ENCODE measurements at places on chromosomes 2 and 18. TPM values are rescaled to one million over a fixed set of nuclear protein-coding genes. Genes with fewer than 3 reads are reported as not detected.

DNA sequence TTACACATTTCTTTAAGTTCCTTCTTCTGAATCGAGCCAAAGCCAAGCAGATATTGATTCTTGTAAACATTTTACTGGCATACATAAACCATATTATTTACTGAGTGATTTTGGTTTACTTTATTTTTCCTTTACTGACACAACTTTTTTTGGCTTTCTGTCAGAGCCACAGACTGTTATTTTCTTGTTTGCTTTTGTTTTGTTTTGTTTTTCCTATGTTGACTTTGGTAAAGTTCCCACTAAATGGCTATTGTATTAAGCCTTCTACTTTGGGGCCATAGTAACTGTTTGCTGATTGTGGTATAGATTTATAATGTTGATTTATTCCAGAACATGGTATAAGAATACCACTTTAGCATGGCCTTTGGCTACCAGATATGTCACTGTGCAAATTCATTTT is 419.4 kb downstream of the DCDC2C start:
- H3K36me3 ChIP-seq: peaks cover 10% of the 10 kb centered on the region
- H3K4me1 ChIP-seq: no peaks in the 10 kb centered on the region
- H3K4me3 ChIP-seq: no peak overlapping the region
- no peak for DNase-seq
- H3K27ac ChIP-seq: no peak overlapping the region

- no peaks in the 10 kb centered on the region for H3K36me3 ChIP-seq
- no peak for DNase-seq
- H3K4me3 ChIP-seq: no peak overlapping the region
- peak overlapping the region; percentile 69 for H3K27ac ChIP-seq
These were observed 543.0 kb upstream of the TNP1 start for GRCh38 chr2:217402761-217403383.

DNA sequence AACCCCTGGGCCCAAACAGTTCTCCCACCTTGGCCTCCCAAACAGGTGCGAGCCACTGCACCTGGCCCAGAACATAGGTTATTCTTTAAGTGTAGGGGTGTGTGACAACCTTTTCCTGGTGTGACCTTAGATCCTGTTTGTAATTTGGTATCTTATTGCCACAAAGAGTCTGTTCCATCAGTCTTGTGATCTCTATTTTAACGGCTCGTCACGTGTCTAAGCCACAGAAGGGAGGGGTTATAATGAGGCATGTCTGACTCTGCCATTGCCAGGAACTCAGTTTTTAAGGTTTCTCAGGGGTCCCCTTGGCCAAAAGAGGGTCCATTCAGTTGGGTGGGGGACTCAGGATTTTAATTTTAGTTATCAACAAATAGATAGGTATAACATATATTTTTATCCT is 4.4 kb upstream of the ALS2 start:
- no peak overlapping the region for H3K4me3 ChIP-seq
- H3K4me1 ChIP-seq: peaks cover 19% of the 10 kb centered on the region
- H3K27me3 ChIP-seq: peaks cover 4% of the 10 kb centered on the region
- H3K27ac ChIP-seq: no peak overlapping the region
- no peaks in the 10 kb centered on the region for H3K36me3 ChIP-seq

DNA sequence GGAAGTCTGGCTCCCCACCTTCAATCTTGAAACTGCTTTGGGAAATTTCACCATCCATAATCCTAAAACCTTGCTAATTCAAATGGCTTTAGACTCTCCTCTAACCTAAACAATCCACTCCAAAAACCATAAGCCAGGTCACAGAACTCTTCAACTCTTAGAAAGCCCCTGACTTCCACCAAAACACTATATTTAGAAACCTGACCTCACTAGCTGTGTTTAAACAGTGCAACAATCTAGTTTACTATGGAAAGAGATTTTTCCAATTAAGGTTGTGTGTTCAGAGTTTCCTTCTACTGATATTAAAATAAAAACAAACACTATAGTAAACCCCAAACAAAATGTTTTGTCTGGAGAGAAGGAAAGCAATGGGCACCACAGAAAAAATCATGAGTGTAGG is 308.1 kb downstream of the OSR1 start:
- no peak overlapping the region for H3K4me3 ChIP-seq
- no peaks in the 10 kb centered on the region for H3K36me3 ChIP-seq
- no peaks in the 10 kb centered on the region for H3K27me3 ChIP-seq
- peaks cover 15% of the 10 kb centered on the region for H3K4me1 ChIP-seq
- DNase-seq: no peak

GRCh38 chr2:61221819-61222218 is 59.8 kb downstream of the C2orf74 start:
- no peak overlapping the region for H3K4me3 ChIP-seq
- peaks cover 21% of the 10 kb centered on the region for H3K4me1 ChIP-seq
- no peak for DNase-seq
- H3K27ac ChIP-seq: peak overlapping the region; percentile 59

- no peak for DNase-seq
- H3K36me3 ChIP-seq: peaks cover 8% of the 10 kb centered on the region
- H3K4me1 ChIP-seq: no peaks in the 10 kb centered on the region
- H3K27me3 ChIP-seq: no peaks in the 10 kb centered on the region
- no peak overlapping the region for H3K4me3 ChIP-seq
- H3K27ac ChIP-seq: no peak overlapping the region
These were observed 9.9 kb upstream of the ABHD3 start for GRCh38 chr18:21714474-21714873.

DNA sequence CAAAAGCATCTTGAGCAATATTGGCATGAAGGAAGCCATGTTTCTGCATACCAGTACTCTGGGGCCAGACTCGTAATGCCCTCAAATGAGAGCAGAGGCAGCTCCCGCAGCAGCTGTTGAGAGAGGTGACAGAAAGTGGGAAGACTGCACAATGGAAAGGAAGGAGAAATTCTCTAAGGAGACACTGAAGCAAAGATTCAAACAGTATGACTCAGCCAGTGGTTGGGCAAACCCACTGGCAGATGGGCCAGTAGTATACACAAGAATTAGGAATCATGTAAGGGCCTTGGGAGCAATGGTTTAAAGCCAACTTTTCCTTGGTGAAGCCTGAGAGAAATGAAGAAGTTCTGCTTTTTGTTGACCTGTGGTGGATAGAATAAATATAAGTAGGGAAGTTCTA is 2092.7 kb upstream of the PIK3C3 start:
- H3K36me3 ChIP-seq: no peaks in the 10 kb centered on the region
- DNase-seq: no peak
- H3K4me1 ChIP-seq: no peaks in the 10 kb centered on the region
- H3K27ac ChIP-seq: no peak overlapping the region
- no peak overlapping the region for H3K4me3 ChIP-seq

- no peak for DNase-seq
- H3K36me3 ChIP-seq: peaks cover 28% of the 10 kb centered on the region
- H3K4me3 ChIP-seq: no peak overlapping the region
- no peaks in the 10 kb centered on the region for H3K27me3 ChIP-seq
These were observed 39.1 kb downstream of the STK17B start for GRCh38 chr2:196131949-196132925.

GRCh38 chr2:109478906-109479493 is 134.8 kb downstream of the SEPTIN10 start:
- no peak overlapping the region for H3K4me3 ChIP-seq
- H3K27me3 ChIP-seq: no peaks in the 10 kb centered on the region
- peak overlapping the region; percentile 12 for H3K27ac ChIP-seq

DNA sequence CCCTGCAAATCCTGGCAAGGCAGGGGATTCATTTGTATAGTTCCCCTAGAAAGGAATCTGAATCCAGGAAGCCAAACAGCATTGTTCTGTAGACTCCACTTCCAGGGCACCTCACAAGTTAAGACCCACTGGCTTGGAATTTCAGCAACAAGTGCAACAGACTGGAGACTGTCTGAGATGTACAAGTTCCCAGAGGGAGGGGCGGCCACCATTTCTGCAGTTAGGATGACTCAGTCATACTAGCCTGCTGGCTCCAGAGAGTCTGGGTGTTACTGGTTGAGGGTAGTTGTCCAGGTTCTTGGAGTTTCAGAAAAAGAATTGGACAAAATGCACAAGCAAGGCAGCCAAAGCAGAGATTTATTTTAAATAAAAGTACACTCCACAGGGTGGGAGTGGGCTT is 384.2 kb downstream of the DSC3 start:
- H3K27ac ChIP-seq: no peak overlapping the region
- no peaks in the 10 kb centered on the region for H3K27me3 ChIP-seq
- no peaks in the 10 kb centered on the region for H3K36me3 ChIP-seq

DNA sequence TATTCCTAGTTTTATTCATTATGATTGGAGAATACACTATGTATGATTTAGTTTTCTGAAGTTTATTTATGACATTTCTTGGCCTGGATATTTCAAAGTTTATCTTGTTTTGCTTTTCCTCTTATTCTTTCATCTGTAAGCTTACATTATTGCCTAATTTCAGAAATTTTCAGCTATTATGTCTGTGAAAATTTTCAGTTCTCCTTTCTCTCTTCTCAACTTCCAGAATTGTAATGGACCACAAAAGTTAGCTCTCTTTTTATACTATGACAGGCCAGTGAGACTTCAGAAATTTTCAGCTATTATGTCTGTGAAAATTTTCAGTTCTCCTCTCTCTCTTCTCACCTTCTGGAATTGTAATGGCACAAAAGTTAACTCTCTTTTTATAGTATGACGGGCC is 97.2 kb upstream of the SCN7A start:
- H3K4me1 ChIP-seq: peaks cover 5% of the 10 kb centered on the region
- H3K27ac ChIP-seq: no peak overlapping the region
- no peaks in the 10 kb centered on the region for H3K36me3 ChIP-seq
- H3K4me3 ChIP-seq: no peak overlapping the region

GRCh38 chr18:74351354-74351753 is 35.7 kb downstream of the C18orf63 start:
- no peaks in the 10 kb centered on the region for H3K36me3 ChIP-seq
- H3K27ac ChIP-seq: no peak overlapping the region
- no peak for DNase-seq
- H3K4me3 ChIP-seq: no peak overlapping the region
- H3K27me3 ChIP-seq: peaks cover 12% of the 10 kb centered on the region

DNA sequence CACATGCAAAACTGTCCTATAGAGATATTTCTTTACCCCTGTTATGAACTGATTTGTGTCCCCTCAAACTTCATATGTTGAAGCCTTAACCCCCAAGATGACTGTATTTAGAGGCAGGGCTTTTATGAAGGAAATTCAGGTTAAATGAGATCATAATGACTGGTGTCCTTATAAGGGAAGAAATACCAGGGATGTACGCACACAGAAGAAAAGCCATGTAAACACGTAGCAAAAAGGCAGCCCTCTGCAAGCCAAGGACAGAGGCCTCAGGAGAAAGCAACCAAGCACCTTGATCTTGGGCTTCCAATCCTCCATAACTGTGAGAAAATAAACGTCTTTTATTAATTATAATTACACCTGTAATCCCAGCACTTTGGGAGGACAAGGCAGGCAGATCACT is 101.3 kb upstream of the NDUFV2 start:
- H3K4me3 ChIP-seq: no peak overlapping the region
- H3K27me3 ChIP-seq: no peaks in the 10 kb centered on the region
- H3K36me3 ChIP-seq: peaks cover 3% of the 10 kb centered on the region

DNA sequence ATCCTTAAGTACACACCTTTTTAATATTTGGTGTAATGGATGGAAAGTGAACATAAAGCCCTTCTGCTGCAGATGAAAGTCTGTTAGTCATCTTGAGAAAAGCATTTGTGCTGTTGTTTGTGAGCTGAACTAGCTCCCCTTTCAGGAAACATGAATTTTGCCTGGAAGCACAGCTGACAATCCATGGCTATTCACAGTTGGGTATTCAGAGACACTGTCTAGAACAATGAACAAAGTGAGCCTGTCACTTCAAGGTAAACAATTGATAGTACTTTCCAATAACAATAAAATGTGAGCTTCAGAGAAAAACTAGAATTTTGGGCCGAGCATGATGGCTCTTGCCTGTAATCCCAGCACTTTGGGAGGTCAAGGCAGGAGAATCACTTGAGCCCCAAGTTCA is 6.8 kb upstream of the EFHD1 start:
- H3K27me3 ChIP-seq: no peaks in the 10 kb centered on the region
- H3K27ac ChIP-seq: no peak overlapping the region
- no peak overlapping the region for H3K4me3 ChIP-seq
- H3K4me1 ChIP-seq: peaks cover 39% of the 10 kb centered on the region
- no peak for DNase-seq
- no peaks in the 10 kb centered on the region for H3K36me3 ChIP-seq

GRCh38 chr2:66982766-66983165 is 414.4 kb upstream of the ETAA1 start:
- no peak overlapping the region for H3K4me3 ChIP-seq
- peaks cover 16% of the 10 kb centered on the region for H3K27me3 ChIP-seq
- no peak overlapping the region for H3K27ac ChIP-seq
- DNase-seq: no peak
- H3K36me3 ChIP-seq: peaks cover 2% of the 10 kb centered on the region

DNA sequence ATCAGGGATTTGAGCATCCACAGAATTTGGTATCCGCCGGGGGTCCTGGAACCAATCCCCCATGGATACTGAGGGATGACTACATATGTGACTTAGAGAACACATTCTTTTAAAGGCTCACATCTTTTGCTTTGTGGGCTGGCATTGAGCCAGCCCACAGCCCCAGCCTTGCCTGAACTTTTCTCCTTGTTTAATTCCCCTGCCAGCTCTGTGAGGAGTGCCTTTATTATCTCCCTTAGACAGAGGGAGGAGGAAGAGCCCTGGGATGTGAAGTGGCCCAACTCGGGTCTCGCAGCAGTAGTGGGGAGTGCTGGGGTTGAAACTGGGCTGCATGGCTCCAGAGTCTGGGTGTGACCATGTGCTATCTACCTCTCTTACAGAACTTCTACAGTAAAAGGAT is 7.6 kb downstream of the TTC39C start:
- H3K27ac ChIP-seq: no peak overlapping the region
- no peaks in the 10 kb centered on the region for H3K36me3 ChIP-seq

GRCh38 chr18:79506191-79507075 is 110.7 kb downstream of the NFATC1 start:
- H3K4me1 ChIP-seq: peaks cover 34% of the 10 kb centered on the region
- peak overlapping the region; percentile 81 for H3K27ac ChIP-seq
- no peak overlapping the region for H3K4me3 ChIP-seq
- peaks cover 5% of the 10 kb centered on the region for H3K27me3 ChIP-seq

- H3K4me3 ChIP-seq: no peak overlapping the region
- H3K27ac ChIP-seq: no peak overlapping the region
- peaks cover 14% of the 10 kb centered on the region for H3K4me1 ChIP-seq
- DNase-seq: no peak
- no peaks in the 10 kb centered on the region for H3K27me3 ChIP-seq
These were observed 80.6 kb upstream of the EML6 start for GRCh38 chr2:54642677-54643430.

DNA sequence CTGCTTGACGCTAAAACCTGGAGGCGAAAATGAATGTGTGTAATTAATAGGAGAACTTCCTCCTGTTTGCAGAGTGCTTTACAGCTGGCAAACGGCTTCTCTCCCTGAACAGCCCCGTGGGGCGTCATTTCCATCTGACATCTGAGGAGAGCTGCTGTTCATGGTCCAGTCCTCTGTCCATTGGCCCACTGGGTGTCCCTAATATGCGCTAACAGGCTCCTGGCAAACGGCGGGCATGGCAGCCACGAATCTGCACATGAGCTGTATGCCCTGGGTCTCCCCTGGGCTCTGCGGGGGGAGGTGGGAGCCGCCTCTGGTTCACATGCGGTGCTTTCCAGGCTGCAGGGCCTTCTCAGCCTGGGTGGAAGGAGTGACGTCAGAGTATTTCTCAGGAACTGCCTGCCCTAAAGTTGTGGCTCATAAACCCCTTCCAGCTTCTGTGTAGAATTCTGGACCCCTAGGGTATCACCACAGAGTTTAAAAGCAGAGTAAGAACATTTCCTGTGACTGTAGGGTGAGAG is 73.2 kb downstream of the LRRFIP1 start:
- peak overlapping the region; percentile 99 for H3K27ac ChIP-seq
- peak overlapping the region; percentile 44 for H3K4me3 ChIP-seq
- no peaks in the 10 kb centered on the region for H3K27me3 ChIP-seq
- H3K4me1 ChIP-seq: peaks cover 96% of the 10 kb centered on the region

Gene ANKRD44
- total RNA-seq: 21.4 TPM

Gene ERFE
- 1.8 TPM for total RNA-seq

Gene KIF5C
- 3.8 TPM for total RNA-seq

Gene MSGN1
- not detected for total RNA-seq

Gene GALNT14
- total RNA-seq: 17.8 TPM

Gene FOXD4L1
- total RNA-seq: not detected

Gene C2orf76
- total RNA-seq: 9.6 TPM

Data from chondrocyte (in vitro differentiated cells).